ENCODE measurements at places on chromosomes 1 and 21.

- DNase-seq = peak; percentile 15
Measured at GRCh38 chr1:110746644-110747259, 72.0 kb upstream of the KCNA3 start.

DNA sequence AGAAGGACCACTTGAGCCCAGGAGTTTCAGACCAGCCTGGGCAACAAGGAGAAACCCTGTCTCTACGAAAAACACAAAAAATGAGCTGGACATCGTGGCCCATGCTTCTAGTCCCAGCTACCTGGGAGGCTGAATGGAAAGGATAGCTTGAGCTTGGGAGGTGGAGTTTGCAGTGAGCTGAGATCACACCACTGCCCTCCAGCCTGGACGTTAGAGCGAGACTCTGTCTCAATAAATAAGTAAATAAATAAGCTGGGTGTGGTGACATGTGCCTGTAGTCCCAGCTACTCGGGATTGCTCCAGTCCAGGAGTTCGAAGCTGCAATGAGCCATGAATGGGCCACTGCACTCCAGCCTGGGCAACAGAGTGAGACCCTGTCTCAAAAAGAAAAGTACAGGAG lies 3.6 kb downstream of the AKR1A1 start:
- no peak for DNase-seq

- DNase-seq = no peak
Measured at GRCh38 chr1:116806245-116806644, 52.0 kb downstream of the CD2 start.

DNA sequence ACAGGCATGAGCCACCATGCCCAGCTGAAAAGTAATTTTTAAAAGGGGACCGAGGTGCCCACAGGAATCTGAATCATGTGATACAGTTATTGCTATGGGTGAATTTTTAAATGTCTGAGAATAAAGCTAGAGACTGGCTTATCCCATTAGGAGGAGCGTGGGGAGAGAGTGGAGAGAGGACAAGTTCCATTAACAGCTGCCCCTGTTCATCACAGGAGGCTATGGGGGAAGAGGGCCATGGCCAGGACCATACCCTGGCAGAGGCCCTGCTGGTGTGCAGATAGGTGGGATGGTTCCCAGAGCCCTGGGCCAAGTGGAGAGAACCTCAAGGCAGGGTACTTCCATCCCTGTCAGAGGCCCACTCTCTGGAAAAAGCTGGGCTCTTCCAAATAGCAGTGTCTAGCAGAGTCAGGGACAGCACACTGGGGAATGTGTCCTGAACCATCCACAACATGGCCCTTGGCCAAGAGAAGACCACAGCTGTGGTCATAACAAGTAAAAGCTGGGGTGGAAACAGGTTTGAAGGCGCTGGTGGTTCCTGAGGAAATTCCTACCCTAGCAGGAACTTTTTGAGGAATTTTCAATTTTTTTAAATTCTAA lies 13.7 kb upstream of the ZNF691 start:
- DNase-seq = no peak

DNA sequence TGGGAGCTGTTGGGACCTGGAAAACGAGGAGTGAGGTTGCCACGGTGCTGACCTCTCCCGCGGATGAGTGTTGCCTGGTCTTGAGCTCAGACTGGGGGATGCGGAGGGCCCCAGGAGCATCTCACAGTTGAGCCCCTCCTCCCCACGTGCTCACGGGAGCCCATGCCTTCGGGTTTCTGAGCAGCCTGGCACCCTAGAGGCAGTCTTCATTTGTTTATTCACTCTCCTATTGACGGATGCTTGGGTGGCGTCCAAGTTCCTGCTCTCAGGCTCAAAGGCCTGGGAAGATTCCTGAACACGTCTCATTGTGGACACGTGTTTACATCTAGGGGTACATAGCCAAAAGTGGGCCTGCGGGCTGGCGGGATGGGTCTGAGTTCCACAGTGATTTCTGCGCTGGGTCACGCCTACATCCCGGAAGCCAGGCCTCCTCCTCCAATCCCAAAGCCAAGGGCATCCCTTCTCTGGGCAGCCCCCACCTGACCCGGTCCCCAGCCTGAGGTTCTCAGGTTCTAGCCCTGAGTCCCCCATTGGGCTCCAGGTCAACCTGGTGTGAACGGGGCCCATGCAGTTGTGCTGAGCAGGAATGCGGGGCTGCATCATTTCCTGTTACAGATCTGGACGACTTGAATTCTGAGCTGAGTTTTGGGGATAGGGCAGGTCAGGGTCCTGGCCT lies 14.7 kb downstream of the WNT3A start:
- no peak for DNase-seq

GRCh38 chr1:75618382-75618781 lies 7.5 kb upstream of the SLC44A5 start:
- DNase-seq = no peak

DNA sequence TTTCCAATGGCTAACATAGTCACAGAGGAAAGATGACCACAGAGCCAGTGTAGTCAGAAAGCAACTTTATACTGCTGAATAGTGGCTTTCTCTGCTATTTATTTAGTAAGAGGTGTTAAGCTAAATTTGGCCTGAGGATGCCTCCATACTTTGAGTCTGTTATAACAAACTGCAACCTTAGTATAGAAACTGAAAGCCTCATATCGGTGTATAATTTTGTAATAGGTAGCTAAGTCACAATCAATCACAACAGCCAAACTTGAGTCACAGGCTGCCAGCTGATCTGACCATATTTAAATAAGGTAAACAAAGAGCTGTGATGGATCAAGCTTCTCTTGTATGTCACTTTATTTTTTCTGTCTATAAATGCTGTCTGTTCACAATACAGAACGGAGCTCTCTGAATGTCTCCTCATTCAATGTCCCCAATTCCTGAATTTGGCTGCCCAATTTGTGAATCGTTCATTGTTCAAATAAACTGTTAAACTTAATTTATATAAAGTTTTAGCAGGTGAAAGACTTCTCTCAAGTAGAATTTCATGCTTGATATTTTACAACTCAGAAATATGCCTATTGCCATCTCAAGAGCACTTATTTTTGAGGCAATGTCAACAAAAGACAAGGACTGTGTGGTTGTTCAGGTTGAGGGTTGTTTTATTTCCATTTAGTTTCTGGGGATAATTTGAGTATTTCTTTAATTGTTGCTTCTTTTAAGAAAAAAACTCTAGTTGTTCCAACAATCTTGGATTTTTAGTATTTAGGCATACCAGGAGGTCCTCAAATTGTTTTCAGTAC lies 339.7 kb upstream of the B3GALT2 start:
- DNase-seq = no peak

- no peak for DNase-seq
Measured at GRCh38 chr1:109980324-109981003, 4.1 kb upstream of the AHCYL1 start.

DNA sequence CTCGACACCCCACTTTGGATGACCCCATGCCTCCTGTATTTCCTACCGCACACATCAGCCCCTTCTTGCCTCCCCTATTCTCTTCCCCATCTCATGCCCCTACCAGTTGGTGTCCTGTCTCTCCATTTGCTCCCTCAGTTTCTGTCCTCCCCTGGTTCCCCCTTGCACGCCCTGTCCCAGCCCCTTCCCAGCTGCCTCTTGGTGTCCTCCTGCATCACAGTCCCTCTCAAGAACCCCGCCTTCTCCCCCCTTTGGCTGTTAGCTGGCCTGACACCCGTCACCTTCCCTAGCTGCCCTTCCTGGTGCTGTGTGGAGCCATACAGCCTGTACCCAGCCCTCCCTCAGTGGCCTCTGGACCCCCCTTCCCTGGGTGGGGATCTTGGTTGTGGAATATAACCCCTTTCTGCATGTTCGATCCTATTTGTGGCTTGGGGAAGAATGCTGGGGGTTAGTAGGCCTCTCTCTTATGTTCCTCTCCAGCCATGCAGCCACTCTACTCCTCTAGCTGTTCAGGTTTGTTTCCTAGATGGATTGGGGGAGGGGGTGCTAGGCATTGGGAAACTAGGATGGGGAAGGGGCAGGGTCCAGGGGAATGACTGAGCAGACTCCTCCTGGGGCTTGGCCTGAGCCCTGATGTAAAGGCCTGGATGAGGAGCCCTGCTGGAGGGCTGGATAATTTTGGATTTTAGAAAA lies 41.4 kb upstream of the NFASC start:
- DNase-seq = peak; percentile 80

GRCh38 chr1:226940806-226941067 lies 643 bp downstream of the COQ8A start:
- no peak for DNase-seq

DNA sequence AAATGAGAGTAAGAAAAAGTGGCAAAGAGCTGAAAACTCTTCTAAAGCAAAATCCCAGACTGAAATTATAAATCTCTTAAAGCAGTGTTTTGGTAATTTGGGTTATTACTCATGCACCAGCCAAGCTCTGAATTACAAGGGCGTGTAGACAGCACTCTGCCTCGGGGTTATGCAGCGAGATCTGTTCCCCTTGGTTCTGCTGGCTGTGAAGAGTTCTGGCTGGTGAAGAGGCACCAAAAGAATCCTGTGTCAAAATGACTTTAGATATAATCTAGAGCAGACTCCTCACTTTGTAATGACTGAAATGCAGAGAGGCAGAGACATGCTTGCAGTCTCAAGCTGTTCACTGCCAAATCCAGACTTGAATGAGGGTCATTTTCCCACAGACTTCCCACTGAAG lies 461.8 kb upstream of the CXADR start:
- DNase-seq = no peak

GRCh38 chr1:156641761-156642264 lies at the start of gene BCAN:
Gene BCAN, plus strand, starts transcription at chr1:156642117. Its CDS starts 3,938 bp downstream, at chr1:156646055.
- peak; percentile 78 for DNase-seq

GRCh38 chr1:202952818-202953217 lies 5.3 kb downstream of the ADIPOR1 start:
- DNase-seq = peak; percentile 50

DNA sequence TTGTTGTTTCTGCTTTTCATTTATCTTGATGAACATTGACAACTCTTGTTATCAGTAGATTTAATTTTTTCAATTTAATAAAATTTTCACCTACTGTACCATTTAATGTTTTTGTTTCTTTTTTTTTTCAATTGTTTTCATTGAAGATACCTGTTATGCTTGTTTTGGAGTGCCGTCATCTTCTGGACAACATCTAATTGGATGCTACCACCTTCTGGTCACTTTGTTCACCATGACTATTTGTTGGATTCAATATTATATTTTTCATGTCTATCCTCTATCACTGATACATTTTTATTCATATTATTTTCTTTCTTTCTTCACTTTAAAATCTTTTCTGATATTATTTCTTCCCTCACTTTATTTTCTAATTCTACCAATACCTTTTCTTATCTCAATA lies 14.0 kb downstream of the KRTAP21-2 start:
- no peak for DNase-seq

GRCh38 chr21:26845066-26845758 lies at the start of gene ADAMTS1:
Gene ADAMTS1, minus strand, starts transcription at chr21:26845409. Its CDS starts 455 bp downstream, at chr21:26844954.
- peak; percentile 96 for DNase-seq

DNA sequence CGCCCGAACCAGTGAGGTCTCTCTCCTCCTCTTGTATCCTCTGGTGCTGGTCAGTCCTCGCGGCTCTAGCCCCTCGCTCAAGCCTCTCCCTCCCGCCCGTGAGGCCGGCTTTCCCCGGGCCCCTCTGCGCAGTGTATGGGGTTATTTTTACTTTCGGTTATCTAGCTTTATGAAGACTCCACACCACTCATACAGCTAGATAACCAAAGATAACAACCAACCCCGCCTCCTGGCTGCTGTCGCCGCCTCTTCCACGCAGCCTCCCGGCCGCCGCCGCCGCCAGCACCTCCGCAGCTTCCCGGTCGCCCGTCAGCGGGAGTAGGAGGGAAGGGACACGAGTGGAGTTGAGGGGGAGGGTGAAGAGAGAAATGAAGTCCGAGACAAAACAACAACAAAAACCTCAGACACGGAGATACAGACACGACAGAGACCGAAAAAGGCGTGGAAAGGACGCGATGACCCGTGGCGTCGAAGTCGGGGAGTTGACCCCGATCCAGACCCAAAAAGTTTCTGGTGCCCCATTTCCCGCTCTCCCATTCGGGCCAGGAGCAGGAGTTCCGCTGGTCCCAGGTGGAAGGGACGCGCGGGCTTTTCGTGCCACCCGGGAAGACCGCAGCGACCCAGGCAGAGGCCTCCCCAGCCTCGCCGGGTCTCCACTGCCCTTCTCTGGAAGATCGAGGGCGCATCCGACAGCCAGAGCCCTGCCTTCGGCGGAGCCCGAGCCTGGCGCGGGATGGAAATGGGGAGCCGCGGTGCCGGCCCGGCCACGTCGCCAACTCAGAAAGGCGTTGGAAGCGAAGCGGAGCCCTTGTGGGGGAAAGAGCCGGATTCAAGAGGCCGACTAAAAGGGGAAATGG lies 51.4 kb downstream of the RHBG start:
- no peak for DNase-seq

GRCh38 chr1:44053394-44053793 lies 22.1 kb upstream of the SLC6A9 start:
- no peak for DNase-seq

DNA sequence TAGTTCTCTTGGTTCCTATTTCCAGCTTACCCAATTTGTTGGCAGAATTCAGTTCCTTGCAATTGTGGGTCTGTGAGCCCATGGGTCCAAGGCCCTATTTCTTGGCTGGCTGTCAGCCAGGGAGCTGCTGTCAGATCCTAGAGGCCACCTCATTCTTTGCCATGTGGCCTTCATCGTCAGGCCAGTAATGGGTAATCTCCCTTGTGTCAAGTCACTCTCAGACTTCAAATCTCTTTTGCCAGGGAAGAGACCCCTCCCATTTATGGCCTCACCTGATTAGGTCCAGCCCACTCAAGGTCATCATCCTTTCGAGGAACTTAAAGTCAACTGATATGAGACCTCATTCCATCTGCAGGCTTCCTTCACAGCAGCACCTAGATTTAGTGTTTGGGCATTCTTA lies 17.9 kb downstream of the OBSCN start:
- DNase-seq = no peak

GRCh38 chr1:197808880-197809279 lies 33.6 kb upstream of the DENND1B start:
- no peak for DNase-seq
